DMS153 (cell line): ENCODE measurements at places on chromosomes 6 and 20.

GRCh38 chr6:12238219-12238618 is 51.9 kb upstream of the EDN1 start:
- DNase-seq = no peak

- DNase-seq = no peak
Measured at GRCh38 chr6:91976797-91977196, 1389.9 kb upstream of the MAP3K7 start.

DNA sequence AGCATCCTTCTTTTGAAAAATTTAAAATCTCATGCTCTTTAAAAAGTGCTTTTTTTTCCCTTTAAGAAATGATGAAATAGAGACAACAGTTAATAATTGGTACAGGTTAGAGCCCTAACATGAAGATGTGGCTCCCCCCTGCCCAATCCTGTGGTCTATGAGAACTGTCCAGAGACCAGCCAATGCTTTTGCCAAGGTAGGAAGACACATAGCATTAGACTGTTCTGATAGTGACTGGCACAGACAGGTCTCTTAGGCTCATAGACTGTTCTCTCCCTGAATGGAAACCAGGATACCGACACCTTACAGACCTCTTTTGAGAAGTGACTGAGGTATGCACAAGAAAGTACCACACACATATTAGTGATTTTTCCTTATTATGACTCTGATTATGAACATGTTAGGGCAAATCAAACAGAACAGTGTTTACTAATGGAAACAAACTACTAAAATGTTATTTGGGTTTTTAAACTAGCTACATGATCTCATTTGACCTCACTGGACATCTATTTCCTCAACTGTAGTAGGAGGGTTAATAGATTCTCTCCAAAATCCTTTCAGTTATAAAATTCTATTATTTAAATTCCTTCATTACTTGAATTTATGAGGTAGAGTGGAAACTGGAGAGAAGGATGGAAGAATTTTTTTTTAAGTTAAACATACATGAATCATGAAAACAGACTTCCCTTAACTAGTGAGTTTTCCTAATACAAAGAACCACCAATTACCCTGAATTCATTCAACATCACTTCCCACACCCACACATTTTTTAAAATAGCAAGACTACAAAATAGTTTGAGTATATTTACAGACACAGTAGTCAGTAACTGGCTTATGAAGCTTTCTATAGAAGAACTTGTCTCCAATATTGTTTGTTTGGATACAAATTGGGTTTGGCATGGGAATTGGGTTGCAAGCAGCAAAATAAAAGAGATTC is 120.4 kb downstream of the OGFRL1 start:
- DNase-seq = no peak

DNA sequence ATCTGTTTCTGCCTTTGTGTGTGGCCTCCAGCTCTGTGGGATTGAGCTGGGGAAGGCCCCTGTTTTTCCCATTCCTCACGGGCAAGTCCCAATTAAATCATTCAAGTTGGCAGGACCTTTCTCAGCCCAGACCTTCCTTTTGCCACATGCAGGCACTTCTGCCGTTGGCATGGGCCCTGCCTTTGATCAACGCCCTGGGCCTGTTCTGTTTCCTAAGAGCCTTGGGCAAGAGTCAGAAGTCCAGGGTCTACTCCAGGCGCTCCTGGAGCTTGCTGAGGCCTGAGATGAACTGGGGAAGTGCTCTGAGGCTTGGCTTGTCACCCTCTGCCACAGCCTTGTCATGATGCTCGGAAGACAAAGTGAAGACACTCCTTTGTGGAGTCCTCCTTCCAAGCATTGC is 7.1 kb downstream of the IP6K3 start:
- DNase-seq = no peak

GRCh38 chr20:18412221-18412901 is 54.5 kb downstream of the DZANK1 start:
- DNase-seq = no peak
